ENCODE measurements at places on chromosomes 7 and 10.

DNA sequence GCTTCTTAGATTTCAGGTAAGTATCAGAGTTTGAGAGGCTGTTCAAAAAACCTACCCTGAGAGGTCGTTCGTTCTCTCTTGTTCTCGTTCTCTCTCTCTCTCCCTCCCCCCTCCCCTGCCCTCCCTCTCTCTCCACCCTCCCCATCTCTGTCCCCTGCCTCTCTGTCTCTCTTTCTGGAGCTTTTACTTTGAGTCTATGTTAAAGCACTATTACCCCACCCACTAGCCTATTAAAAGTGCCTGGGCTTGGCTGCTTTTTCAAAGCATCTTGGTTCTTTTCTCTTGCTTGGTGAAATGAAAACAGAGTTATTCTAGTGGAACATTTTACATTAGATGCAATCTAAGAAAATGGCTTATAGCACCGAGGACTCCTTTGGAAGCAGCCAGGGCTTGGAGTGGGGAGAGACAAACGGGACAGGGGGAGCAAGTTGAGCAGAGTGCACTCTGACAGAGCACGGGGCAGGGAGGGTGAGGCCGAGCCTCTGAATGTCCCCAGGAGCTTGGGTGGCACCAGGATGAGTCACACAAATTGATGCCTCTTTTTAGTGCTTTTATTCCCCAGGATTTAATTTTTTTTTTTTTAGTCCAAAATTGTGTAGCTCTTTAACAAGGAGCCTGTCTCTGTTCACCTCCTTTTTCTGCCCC, 134.3 kb downstream of the CFAP58 start:
- no peaks in the 10 kb centered on the region for H3K4me1 ChIP-seq
- no peak overlapping the region for H3K4me3 ChIP-seq
- H3K36me3 ChIP-seq = no peaks in the 10 kb centered on the region
- no peak overlapping the region for H3K27ac ChIP-seq
- no peak for DNase-seq
- no peaks in the 10 kb centered on the region for H3K27me3 ChIP-seq

- H3K36me3 ChIP-seq = no peaks in the 10 kb centered on the region
- DNase-seq = no peak
Observed at GRCh38 chr10:12188656-12189055, 7.0 kb downstream of the NUDT5 start.

DNA sequence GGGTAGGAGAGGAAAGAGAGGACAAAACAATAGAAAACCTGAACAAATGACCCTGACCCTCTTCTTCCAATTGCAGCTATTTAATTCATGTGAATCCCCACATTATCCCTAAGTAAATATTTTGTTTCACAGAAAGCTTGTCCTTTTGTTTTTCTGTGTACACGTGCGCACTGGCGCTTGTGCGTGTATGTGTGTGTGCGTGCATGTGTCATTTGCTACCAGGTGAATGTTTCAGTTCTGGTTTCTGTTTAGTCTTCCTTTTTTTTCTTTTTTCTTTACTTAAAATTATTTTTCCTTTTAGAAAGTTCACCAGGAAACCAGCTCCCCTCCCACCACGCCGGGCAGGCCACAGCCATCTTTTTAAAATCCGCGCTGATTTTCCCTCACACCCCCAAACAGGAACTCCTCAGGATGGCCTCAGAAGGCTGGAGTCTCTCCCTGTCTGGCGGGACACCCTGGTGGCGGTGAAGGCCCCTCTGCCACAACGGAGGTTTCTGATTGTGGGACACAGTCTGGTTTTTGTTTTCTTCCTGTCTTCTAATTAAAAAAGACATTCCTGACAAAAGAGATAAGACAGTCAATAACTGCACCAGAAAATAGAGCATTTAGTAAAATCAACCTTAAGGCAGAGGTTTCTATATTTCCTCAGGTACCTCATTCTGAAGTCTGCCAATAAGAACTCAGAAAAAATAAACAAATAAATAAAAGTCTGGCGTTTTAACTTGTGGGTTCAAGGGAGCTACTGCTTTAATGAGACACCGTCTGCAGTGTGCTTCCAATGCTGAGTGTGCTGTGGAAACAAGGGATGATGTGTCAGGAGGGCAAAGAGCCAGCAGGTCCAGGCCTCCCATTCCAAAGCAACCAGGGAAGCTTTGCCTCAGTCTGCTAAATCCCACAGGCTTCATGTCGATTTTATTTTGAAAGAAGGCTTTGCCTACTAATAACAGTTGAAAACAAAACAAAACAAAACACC, 17.4 kb downstream of the IRF5 start:
- H3K27ac ChIP-seq = no peak overlapping the region
- H3K4me1 ChIP-seq = no peaks in the 10 kb centered on the region

DNA sequence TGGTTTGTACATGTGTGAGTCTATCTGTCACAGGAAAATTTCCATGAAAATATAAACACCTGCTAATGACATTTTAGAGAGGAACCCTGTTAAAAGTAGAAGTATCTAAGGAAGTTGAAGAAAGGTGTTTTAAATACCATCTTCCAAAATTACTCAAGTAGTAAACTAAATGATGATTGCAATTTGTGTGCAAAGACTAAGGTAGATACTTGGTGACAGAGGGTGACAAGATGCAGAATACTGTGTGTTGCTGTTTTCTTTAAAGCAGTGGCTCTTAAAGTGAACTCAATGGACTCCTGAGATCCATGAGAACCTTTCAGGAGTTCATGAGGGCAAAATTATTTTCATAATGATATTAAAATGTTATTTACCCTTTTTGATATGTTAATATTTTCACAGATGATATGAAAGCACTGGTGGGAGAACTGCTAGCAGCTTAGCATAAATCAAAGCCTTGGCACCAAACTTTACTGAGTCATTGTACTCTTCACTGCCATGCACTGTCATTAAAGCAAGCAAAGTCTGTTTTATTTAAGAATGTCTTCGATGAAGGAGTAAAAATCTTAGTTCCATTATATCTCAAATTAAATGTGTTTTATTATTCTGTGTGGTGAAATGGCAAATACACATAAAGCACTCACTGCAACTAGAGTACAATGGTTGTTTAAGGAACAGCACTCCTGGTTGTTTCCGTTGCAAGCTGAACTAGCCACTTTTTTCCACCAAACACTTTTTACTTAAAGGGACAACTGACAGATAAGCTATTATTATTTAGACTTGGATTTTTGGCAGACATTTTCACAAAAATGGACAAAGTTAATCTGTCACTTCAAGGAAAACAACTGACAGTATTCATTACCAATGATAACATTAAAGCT, 133.7 kb downstream of the LRRN3 start:
- no peaks in the 10 kb centered on the region for H3K27me3 ChIP-seq
- no peak for DNase-seq
- H3K27ac ChIP-seq = no peak overlapping the region
- H3K36me3 ChIP-seq = no peaks in the 10 kb centered on the region
- no peak overlapping the region for H3K4me3 ChIP-seq
- no peaks in the 10 kb centered on the region for H3K4me1 ChIP-seq

DNA sequence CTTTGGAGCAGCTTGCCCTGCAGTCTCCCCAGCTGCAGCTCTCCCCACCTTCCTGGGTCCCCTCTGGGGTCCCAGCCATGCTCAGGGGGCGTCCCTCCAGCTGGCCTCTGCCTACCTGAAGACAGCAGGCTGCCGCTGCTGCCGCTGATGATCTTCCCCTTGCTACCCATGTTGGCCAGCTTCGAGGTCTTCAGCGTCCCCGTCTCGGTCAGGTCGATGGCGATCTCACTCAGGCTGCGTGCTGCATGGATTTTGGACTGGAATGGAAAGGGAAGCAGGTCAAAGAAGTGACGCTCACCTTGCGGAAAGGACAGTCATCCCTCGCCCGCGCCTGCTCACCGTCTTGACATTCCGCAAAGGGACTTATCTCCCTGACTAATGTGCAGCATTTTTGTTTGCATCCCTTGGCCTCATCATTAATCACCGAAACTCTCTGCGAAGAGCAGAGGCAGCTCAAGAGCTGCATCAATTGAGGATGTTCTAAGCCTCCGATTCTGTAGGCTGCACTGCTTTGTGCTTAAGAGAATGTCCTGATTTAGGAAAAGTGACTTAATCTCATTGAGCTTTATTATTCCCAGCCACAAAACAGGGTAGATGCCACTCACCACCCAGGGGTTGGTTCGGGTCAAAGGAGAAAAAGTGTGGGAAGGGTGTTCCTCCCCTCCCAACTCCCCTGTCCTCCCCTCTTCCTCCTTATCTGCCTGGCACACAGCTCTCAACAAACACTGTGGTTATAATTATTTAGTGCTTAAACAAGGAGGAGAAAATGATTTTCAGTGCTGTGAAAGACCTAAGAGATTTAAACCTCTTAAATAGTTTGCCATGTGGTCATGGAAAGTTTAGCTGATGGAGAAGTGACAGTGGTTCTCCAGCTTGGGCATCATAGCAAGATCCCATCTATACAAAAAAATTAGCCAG, 107.3 kb downstream of the PRPF18 start:
- no peak overlapping the region for H3K27ac ChIP-seq
- H3K4me3 ChIP-seq = no peak overlapping the region
- peaks cover 2% of the 10 kb centered on the region for H3K4me1 ChIP-seq
- H3K27me3 ChIP-seq = no peaks in the 10 kb centered on the region
- H3K36me3 ChIP-seq = peaks cover 23% of the 10 kb centered on the region
- DNase-seq = no peak

DNA sequence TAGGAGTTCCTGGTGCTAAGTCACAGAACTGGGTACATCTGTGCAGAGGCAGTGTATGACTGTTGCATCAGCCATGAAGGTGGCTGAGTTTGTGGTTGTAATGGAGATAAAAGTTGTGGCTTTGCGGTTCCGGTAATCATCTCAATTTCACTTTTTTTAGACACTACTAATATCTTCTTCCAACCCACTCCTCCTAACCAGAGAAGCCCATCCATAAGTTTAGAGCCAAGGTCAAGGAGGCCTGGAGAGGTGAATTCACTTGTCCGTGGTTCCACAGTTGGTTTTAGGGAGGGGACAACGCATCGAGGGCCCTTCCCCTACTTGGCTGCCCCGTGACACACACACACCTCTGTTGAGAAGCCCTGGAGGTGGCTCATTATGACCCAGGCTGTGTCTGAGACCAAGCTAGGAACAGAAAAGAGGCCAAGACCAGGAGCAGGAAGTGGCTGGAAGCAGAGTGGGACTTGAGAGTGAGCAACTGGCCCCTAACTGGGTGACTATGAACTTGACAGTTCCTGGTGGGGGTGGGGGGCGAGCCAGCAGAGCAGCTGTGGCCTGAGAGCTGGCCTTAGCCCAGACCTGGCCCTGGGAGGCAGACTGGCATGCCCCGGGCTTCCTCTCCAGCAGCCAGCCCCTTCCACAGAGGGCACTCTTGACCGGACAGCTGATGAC, 66.8 kb upstream of the COL13A1 start:
- no peak overlapping the region for H3K4me3 ChIP-seq
- DNase-seq = no peak

DNA sequence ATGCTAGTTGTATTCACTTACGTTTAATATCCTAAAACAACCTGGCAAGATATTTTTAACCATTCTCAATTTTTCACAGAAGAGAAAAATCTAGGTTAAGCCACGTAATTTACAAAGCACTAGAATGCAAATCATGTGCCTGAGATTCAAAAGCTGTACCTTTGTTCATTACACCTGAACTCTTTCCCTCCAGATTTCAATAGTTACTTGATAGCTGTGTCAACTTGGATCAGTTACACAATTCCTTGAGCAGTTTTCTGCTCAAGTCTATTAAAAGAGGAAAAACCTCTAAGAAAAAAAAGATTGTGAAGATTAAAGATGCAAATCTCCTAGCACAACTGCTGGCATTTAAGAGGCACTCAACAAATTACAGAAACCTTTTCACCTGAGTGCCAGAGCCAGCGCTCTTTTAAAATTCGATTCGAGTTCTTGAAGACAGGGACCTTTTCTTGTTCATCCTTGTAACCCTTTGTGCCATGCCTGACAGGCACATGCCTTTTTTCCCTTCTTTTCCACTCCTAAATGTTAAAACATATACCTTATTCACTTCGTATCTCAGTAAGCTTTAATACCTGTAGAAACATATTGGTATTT, 886 bp downstream of the NSUN6 start:
- peak overlapping the region; percentile 90 for H3K27ac ChIP-seq
- H3K36me3 ChIP-seq = peaks cover 9% of the 10 kb centered on the region
- H3K4me1 ChIP-seq = peaks cover 4% of the 10 kb centered on the region
- H3K4me3 ChIP-seq = peak overlapping the region; percentile 100

DNA sequence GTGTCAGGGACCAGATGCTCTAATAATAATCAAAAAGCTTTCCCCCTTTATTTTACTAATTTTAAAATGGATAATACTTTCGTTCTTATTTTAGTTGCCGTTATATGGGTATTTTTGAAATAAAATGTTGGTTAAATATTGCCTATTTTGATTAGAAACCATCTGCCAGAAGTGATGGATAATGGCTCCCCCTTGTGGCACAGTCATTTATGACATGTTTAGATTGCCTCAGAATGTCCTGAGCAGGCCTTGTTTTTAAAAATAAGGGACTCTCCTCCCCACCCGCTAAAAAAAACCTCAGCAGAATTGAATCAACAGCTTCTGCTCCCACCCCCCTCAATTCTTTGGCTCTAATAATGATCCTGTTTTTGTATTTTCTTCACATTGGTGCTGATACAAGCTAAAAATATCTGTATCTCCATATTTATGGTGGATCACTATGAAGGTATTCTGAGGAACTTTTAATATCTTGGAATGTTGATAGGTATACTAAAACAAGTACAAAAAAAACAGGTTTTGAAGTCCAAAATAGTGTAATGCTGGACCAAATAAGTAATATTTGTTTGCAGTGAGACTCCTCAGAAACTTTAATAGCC, 38.8 kb downstream of the TMEM60 start:
- H3K36me3 ChIP-seq = no peaks in the 10 kb centered on the region
- H3K27ac ChIP-seq = peak overlapping the region; percentile 68
- no peaks in the 10 kb centered on the region for H3K27me3 ChIP-seq
- H3K4me1 ChIP-seq = peaks cover 26% of the 10 kb centered on the region
- H3K4me3 ChIP-seq = no peak overlapping the region

GRCh38 chr10:56178210-56178609, 182.8 kb downstream of the ZWINT start:
- no peak for DNase-seq
- H3K36me3 ChIP-seq = no peaks in the 10 kb centered on the region

DNA sequence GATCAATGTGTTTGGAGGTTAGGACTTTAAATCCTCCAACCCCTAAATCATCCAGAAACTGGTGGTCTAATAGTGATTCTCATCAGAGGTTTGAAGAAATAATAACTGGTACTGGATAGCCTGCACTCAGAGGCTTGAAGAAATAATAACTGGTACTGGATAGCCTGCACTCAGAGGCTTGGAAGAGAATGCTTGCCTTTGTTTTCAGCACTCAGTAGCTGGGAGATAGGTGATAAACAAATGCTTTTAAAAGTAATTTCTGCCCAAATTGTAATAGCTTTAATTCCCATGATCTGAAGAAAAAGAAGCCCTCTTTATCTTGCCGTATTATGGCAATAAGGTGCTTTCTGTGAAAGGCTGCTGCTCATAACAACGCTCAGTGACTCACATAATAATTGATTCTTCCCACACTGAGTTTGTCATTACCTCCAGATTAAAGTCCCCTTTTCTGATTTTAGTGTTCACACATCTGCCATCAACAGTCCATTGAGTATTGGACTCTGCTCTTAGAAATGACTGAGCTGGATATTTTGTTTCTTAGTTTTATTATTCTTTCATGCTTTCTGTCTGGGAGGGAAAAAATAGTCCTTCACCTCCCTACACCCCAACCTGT, 112.3 kb upstream of the PHYHIPL start:
- H3K4me3 ChIP-seq = no peak overlapping the region
- no peak for DNase-seq
- H3K27me3 ChIP-seq = no peaks in the 10 kb centered on the region
- H3K36me3 ChIP-seq = no peaks in the 10 kb centered on the region
- peak overlapping the region; percentile 44 for H3K27ac ChIP-seq
- peaks cover 19% of the 10 kb centered on the region for H3K4me1 ChIP-seq

Measured in liver (tissue), 10 donors.